LHCN-M2 (cell line): ENCODE measurements at places on chromosomes 5 and 9. TPM values are rescaled to one million over a fixed set of nuclear protein-coding genes. Genes with fewer than 3 reads are reported as not detected.

DNA sequence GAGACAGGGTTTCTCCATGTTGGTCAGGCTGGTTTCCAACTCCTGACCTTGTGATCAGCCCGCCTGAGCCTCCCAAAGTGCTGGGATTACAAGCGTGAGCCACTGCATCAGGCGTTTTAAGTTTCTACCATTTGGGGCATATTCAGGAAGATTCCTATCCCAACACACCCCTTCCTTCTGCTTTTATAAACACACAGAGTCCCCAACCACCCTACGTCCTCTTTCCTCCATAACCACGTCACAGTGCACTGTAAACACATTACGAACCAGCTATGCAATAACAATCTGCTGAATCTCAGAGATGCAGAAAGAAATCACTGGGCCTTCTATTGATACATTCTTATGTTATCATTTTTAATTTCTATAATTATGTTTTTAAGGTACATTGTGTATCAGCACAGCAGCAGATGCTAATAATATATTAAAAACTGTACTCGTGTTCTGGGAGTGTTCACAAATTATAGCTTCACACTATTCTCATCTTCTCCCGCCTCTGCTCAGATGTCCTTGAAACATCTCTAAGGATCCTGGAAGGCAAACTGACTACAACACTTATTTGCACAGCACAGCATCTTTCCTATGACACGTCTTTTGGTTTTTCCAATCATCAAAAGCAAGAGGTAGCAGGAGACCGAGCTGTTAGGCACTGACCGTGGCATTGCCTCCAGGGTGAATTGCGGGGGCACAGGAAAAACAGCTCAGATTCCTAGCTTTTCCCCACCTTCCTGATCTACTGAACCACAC lies 60.2 kb downstream of the KCNIP1 start:
- no peak for DNase-seq

GRCh38 chr5:127813633-127814587 lies 110.7 kb downstream of the CCDC192 start:
- peak; percentile 91 for DNase-seq

- DNase-seq: peak; percentile 84
Observed at GRCh38 chr9:70484232-70485130, 70.0 kb upstream of the KLF9 start.

NFIL3 gene
- total RNA-seq: 10.3 and 13.3 TPM in 2 replicates

DNA sequence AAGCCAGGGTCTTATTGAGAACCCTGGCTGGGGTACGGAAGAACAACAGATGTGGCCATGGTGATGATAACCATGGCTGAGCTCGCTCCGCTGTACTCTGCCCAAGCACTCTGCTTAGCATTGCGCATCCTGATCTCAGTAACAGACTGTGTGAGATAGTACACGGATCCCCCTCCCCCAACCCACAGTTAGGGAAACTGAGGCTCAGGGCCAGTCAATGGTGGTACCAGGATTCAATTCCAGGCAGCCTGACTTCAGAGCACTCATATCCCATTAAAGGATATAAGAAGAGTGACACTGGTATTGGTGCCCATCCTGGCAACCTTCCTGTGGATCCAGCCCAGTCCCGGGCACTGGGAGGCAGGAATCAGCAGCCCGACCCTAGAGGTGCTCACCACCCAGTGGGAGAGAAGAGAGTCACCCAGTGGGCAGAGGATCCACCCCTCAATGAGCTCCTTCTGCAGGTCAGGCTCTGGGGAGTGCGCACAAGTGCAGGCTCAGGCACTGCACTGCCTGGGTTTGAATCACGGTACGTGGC lies 26.5 kb upstream of the KIF12 start:
- no peak for DNase-seq

DNA sequence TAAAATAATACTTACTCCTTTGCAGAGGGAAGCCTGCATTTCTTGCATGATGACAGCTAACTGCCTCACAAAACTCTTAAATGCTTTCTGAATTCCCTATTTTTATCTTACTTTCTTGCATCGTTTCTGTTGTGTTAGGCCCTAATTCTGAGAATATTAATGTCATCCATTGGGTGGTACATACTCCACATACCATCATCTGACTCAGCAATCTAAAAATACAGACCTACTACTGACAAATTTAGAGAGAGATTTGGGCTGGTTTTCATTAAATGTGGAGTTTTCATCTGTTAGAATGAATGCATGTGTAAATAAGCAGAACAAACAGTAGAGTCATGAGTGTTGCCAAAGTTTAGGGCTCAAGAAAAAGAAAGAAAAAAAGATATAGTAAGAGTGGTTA lies 26.5 kb upstream of the KCNN2 start:
- DNase-seq: no peak

- DNase-seq: no peak
Observed at GRCh38 chr5:142772446-142773293, 2.5 kb downstream of the ARHGAP26 start.

DNA sequence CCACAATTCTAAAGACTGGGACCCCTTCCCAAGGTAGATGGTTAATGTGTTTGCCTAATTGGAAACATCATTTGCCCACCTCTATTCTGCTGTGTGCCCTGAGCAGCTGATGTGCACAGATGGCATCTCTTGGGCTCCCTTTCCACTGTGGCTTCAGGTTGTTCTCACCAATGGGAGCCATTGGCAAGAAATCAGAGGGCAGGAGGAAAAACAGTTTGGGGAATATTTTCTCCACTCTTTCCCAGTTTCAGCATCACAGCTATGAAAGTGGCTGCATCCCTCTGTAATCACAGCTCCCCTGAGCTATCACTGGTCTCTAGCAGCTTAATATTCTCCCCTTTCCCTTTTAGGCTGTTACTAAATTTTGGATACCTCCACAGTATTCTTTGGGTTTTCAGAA lies 911.6 kb upstream of the SEMA6A start:
- DNase-seq: no peak

C8G gene
- total RNA-seq: not detected in 2 replicates

DNA sequence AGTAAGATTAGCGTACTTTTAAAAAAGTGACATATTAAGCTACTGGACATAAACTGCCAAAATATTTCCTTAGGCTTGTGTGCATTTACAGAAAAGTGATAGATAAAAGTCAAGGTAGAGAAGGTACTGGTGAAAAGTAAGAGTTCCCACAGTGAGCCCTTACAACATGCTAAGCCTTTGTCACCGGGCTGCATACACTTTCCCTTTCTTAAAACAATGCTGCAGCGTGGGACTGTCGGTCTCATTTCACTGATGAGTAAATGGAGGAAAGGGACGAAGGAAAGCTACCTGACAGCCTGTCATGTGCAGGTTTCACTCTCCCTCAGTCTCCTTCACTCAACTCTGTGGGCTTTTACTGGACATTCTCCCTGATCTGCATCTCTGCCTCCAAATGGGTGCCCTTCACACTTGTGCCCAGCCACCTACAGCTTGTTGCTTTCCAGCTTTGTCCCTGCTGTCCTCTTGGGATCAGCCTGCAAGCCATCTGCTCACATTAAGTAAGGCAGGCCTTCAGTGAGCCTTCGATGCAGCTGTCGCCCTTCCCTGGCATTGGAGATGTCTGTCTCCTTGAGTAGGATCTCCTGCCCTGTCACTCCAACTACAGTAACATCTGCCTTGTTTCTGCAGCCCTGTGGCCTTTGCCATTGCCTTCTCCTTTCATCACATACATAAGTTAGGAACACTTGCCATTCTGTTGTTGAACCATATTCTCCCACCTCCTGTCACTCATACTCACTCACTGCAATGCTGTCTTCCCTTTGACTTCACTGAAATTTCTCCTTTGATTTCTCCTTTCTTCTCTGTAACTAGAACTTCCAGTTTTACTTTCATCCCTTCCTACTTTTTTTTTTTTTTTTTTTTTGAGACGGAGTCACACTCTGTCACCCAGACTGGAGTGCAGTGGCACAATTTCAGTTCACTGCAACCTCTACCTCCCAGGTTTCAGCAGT lies 9.3 kb upstream of the ROPN1L start:
- peak; percentile 66 for DNase-seq

DNA sequence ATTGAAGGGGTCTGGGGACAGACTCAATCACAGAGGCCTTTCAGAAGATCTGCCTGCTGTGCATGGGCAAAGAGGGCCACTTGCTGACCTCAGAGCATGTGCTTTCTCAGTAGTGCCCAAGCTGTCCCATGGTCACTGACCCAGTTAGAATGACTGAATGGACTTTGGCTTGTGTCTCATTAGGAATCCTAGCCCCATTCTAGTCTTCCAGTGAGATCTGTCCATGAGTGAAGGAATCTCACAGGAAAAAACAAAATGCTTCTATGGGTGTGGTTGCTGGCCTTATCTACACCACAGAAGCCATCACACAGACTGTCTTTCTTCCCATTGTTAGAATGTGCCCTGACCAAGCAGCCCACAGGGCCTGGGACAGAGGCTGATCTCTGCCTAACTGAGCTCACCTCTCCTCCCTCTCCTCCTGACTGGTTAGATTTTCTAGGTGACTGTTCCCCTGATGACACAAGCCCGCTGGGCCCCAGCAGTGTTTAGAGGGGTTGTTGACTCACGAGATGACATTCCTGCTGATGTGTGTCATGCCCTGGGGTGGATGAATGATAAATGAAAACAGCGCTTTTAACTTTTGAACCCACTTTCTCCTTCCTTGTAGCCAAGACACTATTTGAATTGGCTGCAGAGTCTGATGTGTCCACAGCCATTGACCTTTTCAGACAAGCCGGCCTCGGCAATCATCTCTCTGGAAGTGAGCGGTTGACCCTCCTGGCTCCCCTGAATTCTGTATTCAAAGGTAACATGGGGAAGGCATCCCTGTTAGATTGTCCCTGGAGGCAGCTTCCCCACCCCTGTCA lies 24.8 kb downstream of the TGFBI start:
- peak; percentile 98 for DNase-seq

TAF1L gene
- not detected in 2 replicates for total RNA-seq

DNA sequence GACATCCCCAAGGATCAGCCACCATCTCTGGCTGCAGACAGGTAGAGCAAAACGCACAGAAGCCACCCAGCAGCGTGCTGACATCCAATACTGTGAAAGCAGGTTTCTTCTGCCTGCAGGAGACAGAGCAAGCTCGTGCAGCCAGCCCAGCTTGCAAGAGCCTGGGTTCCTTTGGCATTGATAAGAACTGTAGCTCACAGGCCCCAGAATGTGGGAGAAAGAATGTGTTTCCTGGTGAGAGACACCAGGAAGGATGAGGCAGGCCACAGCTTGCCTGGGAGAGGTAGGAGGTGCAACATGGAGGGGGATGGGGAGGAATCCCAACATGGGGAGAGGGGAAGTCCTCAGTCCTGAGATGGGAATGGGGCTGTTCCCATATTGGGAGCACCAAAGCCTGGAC lies 34.0 kb upstream of the ARAP3 start:
- no peak for DNase-seq

DNA sequence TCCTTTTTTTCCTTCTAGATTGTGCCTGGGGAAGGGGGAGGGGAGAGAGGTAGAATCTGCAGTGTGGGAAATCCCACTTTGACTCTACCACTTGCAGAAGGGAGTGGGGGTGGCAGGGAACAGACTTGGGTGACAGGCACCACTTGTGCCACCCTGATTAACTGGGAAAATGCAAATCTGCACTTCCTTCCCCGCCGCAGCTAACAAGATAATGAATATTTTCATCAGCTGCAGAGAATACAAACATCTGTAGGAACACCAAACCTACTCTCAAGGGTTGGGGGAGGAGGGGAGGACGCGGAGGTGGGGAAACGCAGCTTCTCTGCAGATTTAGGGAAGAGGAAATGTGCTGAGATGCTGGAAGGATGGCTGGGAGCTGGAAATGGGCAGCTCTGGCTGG lies 73.5 kb downstream of the TRIM32 start:
- no peak for DNase-seq

YTHDC2 gene
- total RNA-seq: 12.1 and 14.4 TPM in 2 replicates

DNA sequence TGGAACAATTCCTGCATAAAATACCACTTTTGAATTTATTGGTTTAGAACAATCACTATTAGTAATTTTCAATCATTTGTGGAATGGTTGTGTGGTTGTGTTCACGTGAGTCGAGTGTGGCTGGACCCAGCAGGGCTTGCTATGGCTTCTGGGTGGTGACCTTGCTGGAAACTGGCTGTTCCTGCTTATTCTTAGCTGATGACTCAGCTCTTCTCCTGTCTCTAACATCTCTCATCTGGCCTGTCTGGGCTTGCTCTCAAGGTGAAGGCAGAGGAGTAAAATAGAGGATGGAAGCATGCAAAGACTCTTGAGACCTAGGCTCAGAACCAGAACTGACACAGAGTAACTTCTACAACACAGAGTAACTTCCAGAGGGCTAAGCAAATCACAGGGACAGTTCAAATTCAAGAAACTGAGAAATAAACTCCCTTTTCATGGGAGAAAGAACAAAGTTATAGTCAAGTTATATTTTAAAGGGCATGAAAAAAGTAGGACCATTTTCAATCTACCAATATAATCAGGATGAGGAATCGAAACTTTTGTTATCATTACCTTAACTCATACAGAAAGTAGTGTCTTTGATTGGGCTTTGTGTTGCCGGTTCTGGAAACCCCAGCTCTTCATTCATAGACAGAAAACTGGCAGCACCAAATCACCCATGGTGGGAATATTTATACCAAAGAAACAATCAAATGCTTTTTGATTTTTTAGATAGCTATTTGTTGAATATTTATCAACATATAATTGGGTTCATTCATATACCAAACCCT lies 665.1 kb downstream of the CDH18 start:
- DNase-seq: no peak

GRCh38 chr5:172959824-172960799 lies 888 bp downstream of the RPL26L1 start:
- no peak for DNase-seq
